ENCODE measurements at places on chromosomes 2 and 18.
A peak's percentile ranks its signal among the peaks of the same experiment; 100 is the strongest.

DNA sequence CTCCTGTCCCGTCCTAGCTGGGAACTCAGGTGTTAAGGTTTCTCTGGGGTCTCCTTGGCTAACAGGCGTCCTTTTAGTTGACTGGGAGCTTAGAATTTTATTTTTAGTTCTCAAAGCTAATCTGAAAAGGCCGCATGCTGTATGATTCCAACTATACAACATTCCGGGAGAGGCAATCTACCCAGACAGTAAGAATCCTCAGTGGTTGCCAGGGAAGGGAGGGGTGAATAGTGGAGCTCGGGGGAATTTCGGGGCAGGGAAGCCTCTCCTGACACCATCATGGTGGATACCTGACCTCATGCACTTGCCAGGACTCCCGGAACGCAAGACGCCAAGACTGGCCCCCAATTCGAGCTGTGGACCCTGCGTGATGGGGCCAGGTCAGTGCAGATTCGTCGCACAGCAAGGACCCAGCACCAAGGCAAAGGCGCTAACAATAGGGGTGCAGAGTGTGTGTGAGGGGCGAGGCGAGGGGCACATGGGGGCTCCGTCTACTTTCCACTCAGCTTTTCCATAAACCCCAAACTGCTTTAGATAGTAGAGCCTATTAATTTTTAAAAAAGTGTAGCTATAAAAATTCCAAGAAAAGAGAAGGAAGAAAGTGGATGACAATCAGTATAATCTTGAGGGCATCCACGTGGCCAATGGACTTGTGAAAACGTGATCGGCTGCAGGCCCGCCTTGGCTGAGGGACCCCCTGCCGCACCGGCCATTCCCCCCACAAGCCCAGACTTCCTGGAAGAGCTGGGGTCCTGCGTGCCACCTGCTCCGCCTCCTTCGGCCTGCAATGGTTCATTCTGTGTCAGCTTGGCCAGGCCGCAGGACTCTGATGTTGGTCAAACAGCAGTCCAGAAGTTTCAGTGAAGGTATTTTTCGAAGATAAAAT, 17.3 kb downstream of the PDCD1 start:
- DNase-seq = no peak

DNA sequence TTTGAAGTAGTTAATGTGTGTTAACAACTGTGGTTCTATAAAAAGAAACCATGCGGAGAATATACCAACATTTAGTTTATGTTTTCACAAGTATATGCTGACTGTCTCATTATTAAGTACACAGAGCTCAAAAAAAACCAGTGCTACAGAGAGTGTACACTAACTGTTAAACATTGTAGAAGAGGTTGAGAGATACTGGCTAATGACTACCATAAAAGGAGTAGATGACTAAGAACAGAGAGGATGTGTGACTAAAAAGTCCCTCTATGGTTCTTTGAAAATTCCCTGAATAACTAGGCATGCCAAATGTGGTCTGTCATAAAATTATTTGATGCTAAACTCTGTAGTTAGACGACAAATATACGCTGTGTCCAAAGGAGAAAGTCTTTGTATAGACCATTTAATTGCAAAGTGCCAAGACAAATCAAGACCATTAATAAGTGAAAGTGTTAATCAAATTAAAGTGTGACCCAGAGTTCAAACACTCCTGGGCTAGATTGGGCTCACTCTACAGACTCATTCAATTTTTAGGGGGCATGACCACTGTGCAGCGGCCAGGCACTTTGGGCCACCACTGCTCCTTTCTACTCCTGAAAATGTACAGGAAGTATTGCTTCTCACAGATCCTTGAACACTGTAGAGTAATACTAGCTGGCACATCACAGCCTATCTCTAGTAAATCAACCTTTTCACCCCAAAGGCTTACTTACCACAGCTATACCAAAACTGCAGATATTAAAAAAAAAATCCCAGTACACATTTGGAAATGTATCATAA, 45.1 kb upstream of the SERTAD2 start:
- peak; percentile 91 for DNase-seq

DNA sequence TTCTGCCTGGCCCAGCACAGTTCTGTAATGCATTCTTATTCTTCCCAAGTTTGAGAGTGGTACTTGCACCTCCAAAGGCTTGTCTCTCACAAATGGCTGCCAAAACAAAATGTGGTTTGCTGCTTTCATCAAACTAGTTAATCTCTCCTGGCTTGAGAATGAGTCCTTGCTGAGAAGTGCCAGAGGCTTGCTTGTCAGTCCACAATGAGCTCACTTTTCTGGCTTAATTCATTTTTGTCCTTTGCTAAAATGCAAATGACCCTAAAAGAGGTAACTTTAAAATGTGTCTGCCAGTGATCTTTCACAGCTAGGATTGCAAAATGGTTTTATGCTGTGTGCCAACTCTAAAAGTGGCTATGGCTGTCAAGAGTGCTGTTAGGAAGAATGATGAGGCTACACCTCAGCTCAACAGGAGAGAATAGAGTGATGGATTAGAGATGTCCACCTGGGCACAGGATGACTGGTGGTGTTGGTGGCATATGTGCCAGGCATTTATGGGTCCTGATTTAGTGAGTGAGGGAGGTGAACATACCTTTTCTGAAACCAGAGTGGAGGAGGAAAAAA, 291.2 kb upstream of the HNMT start:
- no peak for DNase-seq

GRCh38 chr2:198297350-198297749, 493.0 kb downstream of the PLCL1 start:
- DNase-seq = no peak

- peak; percentile 93 for DNase-seq
Observed at GRCh38 chr2:133324150-133324561, 244.1 kb downstream of the NCKAP5 start.

GRCh38 chr2:33660416-33661123, 61.5 kb upstream of the FAM98A start:
- DNase-seq = no peak

DNA sequence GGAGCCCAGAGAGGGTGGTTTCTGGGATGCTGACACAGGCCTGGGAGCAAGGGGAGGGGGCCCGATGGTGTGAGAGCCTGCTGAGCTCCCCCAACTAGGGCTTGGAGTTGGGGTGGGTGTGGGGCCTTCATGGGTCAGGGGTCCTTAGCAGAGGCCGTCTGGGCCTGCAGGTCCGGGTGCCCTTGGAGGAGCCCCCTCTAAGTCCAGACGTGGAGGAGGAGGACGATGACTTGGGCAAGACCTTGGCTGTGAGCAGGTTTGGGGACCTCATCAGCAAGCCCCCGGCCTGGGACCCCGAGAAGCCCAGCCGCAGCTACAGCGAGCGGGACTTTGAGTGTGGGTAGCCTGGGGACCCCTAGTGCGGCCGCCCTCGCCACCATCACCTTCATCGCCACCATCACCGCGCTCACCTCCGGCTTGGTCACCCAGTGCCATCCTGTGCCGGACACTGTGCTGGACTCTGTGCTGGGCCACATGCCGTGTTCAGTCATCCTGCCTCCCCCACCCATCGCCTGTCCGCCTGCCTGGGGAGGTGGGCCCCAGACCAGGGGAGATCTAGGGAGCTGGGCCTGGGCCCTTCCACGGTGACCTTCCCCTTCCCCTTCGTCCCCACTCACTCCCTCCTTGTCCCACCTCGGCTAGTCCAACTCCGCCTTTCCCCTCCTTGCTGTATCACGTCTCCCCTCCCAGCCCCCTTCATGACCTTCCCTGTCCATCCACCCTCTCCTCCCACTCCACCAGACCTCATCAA, 980 bp downstream of the SLC4A3 start:
- DNase-seq = no peak

GRCh38 chr18:22977847-22978701, 44.9 kb downstream of the RBBP8 start:
- DNase-seq = peak; percentile 89

DNA sequence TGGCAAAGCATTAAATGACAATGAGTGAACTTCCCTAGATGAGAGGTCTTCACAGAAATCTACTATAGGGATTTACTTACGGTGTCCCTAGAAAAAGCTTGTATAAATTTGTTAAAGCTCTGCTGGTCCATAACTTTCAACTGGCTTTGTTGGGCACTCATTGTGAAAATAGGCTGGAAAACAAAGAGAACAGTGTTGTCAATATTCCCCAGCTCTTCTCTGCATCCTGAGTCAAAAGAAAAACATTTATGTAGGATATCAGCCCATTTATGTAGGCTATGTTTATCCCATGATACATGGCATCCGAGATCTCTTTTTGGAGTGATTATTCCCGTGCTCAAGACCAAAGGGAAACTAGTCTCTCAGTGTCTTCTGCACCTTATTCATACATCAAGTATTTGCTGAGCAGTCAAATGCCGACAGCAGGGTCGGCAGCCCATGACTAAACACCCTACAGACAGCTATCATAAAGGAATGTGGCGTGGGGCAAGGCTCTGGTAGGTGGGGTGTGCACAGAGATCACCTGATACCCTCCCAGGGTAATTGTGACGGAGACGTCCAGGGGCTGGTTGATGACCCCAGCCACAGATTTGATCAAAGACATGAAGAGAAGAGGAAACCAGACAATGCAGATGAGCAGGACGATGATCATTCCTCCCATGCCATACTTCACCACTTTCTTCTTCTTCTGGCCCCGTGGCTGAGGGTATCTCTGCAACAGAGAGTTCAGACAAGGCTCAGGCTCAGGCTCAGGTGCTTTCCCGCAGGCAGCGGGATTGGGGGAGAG, 155.9 kb downstream of the NAPG start:
- peak; percentile 11 for DNase-seq

- DNase-seq = no peak
Observed at GRCh38 chr2:95073856-95074662, 47.5 kb downstream of the MRPS5 start.

DNA sequence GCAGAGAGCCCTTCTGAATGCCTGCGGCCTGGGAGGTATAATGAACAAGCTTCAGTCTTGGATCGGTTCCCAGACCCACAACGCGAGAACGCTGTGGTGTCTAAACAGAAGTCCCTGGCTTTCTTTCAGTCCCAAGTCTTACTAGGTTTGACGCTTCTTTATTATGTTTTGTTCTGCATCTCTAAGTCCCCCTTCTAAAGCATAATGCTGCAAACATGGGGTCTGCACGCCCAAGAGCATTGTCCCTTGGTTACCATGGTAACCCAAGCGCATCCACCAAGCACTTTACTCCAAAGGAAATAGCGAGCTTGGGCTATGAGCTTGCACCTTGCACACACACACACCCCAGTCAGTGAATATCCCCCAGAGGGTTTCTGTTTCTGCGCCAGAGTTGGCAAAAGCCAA, 193.7 kb downstream of the INO80D start:
- DNase-seq = peak; percentile 77

- no peak for DNase-seq
Observed at GRCh38 chr2:232454630-232455029, 1.3 kb upstream of the ALPI start.

DNA sequence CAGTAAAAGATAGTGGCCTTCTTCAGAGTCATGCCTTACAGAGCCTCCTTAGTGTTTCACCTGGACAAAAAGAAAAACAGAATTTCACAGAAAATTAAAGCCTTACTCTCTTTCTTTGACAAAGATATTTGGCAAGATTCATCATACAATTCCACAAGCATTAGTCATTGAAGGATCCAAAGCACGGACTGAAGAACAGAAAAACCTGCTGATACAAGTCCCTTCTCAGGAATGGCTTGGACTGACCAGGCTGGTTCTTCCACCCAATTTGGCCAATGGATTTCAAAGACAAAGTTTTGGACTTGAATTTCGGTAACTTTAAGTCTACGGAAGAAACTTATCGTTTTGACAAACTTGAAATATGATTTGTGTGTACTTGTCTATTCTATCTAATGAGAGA, 39.1 kb upstream of the GALNT3 start:
- peak; percentile 77 for DNase-seq

DNA sequence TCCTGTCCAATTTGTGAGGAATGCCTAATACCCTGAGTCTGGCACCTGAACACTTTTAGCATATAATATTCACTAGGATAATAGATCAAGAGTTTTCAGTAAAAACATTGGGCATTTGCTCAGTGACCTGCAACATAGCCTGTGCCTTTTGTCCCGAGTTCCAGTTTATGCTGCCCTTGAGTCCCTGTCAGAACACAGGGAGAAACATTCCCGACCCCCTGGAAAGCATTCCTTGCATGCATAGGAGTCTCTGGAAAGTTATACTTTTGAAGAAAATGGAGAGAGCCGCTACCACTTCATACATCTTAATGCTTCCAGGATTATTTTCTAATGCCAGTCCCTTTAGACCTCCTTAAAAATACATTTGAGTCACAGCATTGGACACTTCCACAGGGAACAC, 107.3 kb downstream of the PLCL1 start:
- DNase-seq = no peak

DNA sequence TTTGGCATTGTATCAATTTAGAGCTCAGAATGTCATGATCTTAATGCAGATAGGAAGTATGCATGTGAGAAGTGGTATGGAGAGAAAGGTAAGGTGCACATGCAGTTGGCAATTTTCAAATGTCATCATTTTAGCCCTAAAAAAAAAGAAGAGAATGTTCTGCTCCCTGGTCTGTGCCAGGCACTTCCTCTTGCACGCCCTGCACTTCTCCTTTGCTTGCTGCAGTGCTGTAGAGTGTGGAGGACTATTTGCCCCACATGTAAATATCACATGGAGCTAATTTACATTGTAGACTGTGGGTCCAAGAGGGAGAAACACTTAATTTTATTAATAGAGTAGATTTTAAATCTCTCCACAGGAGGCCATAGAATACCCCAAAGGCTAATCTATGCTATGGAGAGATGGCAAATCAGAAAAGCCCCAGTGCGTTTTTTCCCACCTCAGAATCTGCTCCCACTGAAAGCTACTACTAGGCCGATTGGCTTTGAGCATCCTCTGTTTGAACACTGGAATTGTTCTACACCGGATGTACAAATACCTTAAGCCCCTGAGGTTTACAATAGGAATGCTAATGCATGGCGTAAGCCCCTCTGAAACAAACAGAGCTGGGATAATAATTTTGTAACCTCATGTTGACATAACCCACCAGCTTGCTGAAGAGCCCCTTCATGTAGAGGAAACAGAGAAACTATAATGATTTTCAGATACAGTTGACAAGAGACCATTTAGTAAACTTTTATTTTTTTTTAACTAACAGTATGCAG, 137.2 kb upstream of the KLHL14 start:
- DNase-seq = no peak

- DNase-seq = no peak
Observed at GRCh38 chr2:38709567-38710194, 41.5 kb downstream of the SRSF7 start.

DNA sequence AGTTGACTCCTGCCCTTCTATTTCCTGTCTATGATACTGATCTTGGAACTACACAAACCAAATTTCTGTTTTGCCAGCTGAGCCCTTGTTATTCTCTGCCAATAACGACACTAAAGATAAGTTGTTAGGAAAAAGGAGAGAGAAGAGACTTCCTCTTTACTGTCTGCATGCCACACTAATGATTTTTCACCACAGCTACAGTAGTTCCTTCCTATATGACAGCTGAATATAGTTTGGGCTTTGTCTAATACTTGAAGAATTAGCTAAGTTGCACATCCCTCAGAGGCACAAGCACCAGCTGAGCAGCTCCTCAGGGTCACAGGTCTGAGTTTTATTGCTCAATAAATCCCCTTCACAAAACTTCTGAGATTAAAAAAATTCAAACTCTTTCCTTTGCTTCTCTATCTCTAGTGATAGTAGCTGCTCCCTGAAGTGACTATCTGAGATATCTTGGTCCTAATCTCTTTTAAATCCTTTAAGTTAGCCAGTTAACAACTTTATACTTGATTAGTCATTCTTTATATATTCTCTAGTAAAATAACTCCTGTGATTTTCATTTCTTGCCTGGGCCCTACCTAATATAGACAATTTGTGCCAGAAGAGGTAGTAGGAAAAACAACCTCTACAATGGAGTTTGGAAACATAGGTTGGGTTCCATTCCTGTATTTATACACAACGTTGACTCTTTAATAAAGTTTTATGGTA, 253.0 kb upstream of the CNTNAP5 start:
- no peak for DNase-seq

Measured in iris pigment epithelial cell (primary cell).